ENCODE measurements at places on chromosomes 3 and 15.

- H3K4me1 ChIP-seq = peaks cover 27% of the 10 kb centered on the region
- peak; percentile 63 for DNase-seq
- no peak overlapping the region for H3K4me3 ChIP-seq
- H3K36me3 ChIP-seq = no peaks in the 10 kb centered on the region
- H3K27ac ChIP-seq = no peak overlapping the region
Measured at GRCh38 chr15:96720251-96720650, 389.8 kb downstream of the NR2F2 start.

DNA sequence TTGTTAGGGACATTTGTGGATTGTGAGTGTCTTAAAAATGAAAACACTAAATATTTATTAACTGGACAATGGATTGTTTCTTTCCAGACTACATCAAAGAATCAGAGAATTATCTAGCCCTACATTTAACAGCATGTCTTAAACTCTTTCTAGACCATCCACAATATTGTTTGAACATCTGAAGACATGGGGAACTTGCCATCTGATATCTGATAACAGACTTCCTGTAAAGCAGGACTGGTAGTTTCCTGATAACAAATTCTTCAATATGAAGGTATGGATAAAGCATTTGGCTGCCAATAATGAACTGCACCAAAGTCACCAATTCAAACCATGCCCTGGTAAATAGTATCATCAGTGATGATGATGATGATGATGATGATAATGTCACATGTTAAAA is 26.2 kb upstream of the HACD2 start:
- no peak overlapping the region for H3K27ac ChIP-seq
- no peak overlapping the region for H3K4me3 ChIP-seq
- H3K4me1 ChIP-seq = no peaks in the 10 kb centered on the region
- peaks cover 8% of the 10 kb centered on the region for H3K36me3 ChIP-seq

GRCh38 chr3:117035745-117036144 is 326.2 kb downstream of the TUSC7 start:
- peak overlapping the region; percentile 23 for H3K4me3 ChIP-seq
- H3K27ac ChIP-seq = peak overlapping the region; percentile 85
- peak; percentile 22 for DNase-seq
- H3K27me3 ChIP-seq = no peaks in the 10 kb centered on the region
- no peaks in the 10 kb centered on the region for H3K36me3 ChIP-seq

- no peak overlapping the region for H3K27ac ChIP-seq
- no peaks in the 10 kb centered on the region for H3K36me3 ChIP-seq
- DNase-seq = no peak
- no peak overlapping the region for H3K4me3 ChIP-seq
Measured at GRCh38 chr3:73605861-73606260, 18.9 kb downstream of the PDZRN3 start.

DNA sequence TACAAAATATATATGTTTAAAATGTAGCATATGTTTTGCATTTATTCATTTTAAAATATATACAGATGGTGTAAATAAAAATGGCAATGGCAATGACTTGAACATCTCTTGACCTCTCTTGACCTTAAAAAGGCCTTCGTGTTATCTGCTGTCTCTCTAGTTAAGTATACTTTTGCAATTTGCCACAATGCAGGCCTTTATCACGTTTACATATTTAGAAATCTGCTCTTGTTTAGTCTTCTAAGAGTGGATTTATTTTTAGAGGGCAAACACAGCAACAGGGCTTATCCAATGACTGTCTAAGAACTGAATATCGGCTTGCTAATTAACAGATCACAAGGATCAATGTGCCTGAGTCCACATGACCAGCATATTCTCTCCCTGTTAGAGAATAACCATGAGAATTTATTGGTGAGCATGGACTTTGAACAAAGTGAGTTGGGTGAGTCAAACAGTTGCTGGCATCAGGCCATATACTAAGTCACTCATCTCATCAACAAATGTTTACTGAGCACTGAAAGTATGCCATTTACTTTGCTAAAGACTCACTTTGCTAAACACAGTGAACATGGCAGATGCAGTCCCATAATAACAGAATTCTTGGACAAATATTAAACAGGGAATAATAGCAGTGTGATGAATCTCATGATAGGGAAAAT is 48.2 kb downstream of the MDFIC2 start:
- no peak overlapping the region for H3K27ac ChIP-seq
- H3K27me3 ChIP-seq = no peaks in the 10 kb centered on the region
- no peak overlapping the region for H3K4me3 ChIP-seq
- no peaks in the 10 kb centered on the region for H3K36me3 ChIP-seq
